Chondrocyte (in vitro differentiated cells): ENCODE measurements at places on chromosomes 5 and 9. TPM values are rescaled to one million over a fixed set of nuclear protein-coding genes. Genes with fewer than 3 reads are reported as not detected.

The PDE6A gene
- total RNA-seq, result 0.07 to 0.12 TPM (median 0.08 TPM) in 3 replicates

The SPINK9 gene
- total RNA-seq, result not detected in 3 replicates

The MINAR2 gene
- not detected in 3 replicates for total RNA-seq

The GBGT1 gene
- total RNA-seq, result 2.1 to 8.1 TPM (median 5.8 TPM) in 3 replicates

The PLAC8L1 gene
- total RNA-seq, result 0.59 to 0.97 TPM (median 0.94 TPM) in 3 replicates

The IL5 gene
- total RNA-seq, result not detected in 3 replicates

The SLC22A4 gene
- 4.2 to 5.4 TPM (median 4.8 TPM) in 3 replicates for total RNA-seq

The CARD9 gene
- total RNA-seq, result 0.22 to 2.4 TPM (median 1.9 TPM) in 3 replicates

DNA sequence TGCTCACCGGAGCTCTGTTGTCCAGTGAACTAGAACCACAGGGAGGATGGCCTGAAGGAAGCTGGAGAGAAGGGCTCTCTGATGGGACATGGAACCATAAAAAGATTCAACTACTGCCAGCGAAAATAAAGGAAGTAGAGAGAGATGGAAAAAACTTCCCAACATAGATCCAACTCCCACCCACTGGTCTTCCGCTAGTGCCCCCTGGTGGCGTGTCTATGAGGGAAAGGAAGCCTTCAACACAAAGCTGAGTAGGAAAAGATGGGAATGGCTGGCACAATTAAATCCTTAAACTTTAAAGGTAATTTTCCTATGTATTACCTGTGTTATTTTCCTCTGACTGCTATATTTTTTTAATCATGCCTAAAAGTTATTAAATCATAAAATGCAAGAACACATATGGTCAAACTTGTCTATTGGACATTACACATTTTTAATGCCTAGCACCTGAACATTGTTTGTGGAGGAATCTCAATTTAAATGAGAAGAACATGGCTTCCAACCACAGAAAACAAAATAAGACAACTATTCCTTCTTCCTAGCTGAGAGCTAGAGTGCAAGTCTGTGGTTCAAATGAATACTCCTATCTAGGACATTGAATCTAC lies 51.5 kb downstream of the CEP120 start:
- H3K27me3 ChIP-seq, result no peaks in the 10 kb centered on the region
- no peak overlapping the region for H3K27ac ChIP-seq
- DNase-seq, result no peak

- H3K4me3 ChIP-seq, result no peak overlapping the region
- no peak overlapping the region for H3K27ac ChIP-seq
- H3K27me3 ChIP-seq, result peaks cover 4% of the 10 kb centered on the region
- no peaks in the 10 kb centered on the region for H3K36me3 ChIP-seq
Measured at GRCh38 chr5:38563624-38564023, 7.2 kb upstream of the LIFR start.

GRCh38 chr5:173326501-173326960 lies 1.7 kb downstream of the STC2 start:
- no peak for DNase-seq
- H3K36me3 ChIP-seq, result peaks cover 58% of the 10 kb centered on the region
- no peaks in the 10 kb centered on the region for H3K27me3 ChIP-seq
- peak overlapping the region; percentile 100 for H3K27ac ChIP-seq

DNA sequence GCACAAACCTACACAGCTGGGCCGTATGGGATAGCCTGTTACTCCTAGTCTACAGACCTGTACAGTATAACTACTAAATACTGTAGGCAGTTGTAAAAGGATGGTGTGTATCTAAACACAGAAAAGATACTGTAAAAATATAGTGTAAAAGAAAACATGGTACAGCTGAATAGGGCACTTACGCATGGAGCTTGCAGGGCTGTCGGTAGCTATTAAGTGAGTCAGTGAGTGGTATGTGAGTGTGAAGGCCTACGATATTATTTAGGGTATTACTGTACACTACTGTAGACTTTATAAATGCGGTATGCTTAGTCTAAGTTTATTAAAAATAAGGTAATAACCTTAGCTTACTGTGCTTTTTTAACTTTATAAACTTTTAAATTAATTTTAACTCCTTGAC lies 1.2 kb downstream of the ZCCHC9 start:
- H3K4me3 ChIP-seq, result peak overlapping the region; percentile 97
- no peaks in the 10 kb centered on the region for H3K27me3 ChIP-seq
- H3K36me3 ChIP-seq, result peaks cover 5% of the 10 kb centered on the region
- peak overlapping the region; percentile 99 for H3K27ac ChIP-seq

DNA sequence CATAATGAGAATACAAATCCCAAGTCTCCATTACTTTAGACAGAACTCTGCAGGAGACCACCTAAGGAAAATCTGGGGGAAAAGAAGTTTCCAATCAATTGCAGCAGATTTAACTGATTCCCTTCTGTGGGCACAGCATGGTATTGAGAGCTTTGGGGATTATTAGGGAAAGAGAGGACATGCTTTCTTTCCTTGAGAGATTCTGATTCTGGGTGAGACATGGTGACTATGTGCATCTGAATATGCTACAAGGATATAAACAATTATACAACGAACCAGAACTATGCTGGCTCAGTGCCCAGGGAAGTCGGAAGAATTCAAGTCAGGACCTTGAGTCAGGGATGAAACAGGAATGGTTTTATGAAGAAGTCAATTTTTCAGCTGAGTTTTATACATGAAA lies 183.7 kb downstream of the PDE4D start:
- peak overlapping the region; percentile 26 for H3K4me3 ChIP-seq
- peaks cover 40% of the 10 kb centered on the region for H3K4me1 ChIP-seq
- H3K27ac ChIP-seq, result peak overlapping the region; percentile 73
- H3K36me3 ChIP-seq, result no peaks in the 10 kb centered on the region
- H3K27me3 ChIP-seq, result no peaks in the 10 kb centered on the region

GRCh38 chr9:78439190-78439865 lies 142.4 kb downstream of the PSAT1 start:
- H3K27me3 ChIP-seq, result no peaks in the 10 kb centered on the region
- peaks cover 31% of the 10 kb centered on the region for H3K4me1 ChIP-seq
- H3K36me3 ChIP-seq, result no peaks in the 10 kb centered on the region
- H3K27ac ChIP-seq, result peak overlapping the region; percentile 83

DNA sequence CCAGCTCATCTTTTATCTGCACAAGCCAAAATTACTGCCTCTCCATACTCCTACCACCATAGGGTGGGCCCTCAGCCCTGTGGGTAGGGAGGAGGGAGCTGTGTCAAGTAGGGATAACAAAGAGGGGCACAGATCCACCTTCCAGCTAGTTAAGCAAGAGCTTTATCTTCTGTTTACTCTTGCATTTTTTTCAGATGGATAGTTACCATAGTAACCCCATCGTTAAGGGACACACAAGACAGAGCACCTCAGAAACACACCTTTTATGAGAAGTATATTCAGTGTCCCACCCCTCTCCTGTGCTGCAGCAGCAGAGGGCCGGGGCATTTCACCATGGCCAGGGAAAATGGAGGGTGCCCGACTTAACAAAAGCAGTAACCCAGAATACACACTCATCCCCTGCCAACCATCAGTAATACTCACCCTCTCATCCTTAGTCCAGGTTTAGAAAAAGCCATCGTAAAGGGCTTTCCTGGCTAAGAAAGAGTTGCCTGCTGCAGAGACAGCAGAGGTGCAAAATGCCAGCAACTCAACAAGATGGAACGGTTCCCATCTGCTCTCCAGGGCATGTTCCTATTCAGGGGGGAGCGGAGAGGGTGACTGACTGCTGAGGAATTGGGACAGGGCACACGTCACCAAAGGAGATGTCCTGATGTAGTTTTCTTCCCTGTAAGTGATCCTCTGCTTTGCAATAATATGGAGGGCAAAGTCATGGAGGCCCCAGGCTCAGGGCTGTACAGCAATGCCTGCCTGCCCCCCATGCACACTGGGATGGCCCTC lies 25.1 kb downstream of the MACROH2A1 start:
- H3K36me3 ChIP-seq, result peaks cover 13% of the 10 kb centered on the region
- no peak overlapping the region for H3K4me3 ChIP-seq
- no peak for DNase-seq
- H3K4me1 ChIP-seq, result peaks cover 40% of the 10 kb centered on the region
- no peak overlapping the region for H3K27ac ChIP-seq

GRCh38 chr9:107102011-107102410 lies 181.1 kb upstream of the RAD23B start:
- no peak overlapping the region for H3K4me3 ChIP-seq
- no peaks in the 10 kb centered on the region for H3K27me3 ChIP-seq

DNA sequence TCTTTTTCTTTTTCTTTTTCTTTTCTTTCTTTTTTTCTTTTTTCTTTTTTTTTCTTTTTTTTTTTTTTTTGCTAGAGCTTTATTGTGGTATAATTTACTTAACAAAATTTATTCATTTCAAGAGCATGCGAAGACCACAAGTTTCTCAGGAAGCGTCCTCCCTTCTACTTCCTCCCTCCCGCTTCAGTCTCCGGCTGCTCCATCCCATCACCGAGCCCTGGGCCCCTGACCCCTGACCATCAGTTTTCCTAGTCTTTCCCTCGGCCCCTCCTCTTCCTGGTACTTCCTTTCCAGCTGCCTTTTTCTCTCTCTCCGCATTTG lies 34.7 kb downstream of the C9orf152 start:
- no peaks in the 10 kb centered on the region for H3K27me3 ChIP-seq
- no peak overlapping the region for H3K4me3 ChIP-seq
- no peak for DNase-seq
- H3K36me3 ChIP-seq, result peaks cover 13% of the 10 kb centered on the region
- no peaks in the 10 kb centered on the region for H3K4me1 ChIP-seq
